ENCODE measurements at places on chromosomes 6 and 20.

DNA sequence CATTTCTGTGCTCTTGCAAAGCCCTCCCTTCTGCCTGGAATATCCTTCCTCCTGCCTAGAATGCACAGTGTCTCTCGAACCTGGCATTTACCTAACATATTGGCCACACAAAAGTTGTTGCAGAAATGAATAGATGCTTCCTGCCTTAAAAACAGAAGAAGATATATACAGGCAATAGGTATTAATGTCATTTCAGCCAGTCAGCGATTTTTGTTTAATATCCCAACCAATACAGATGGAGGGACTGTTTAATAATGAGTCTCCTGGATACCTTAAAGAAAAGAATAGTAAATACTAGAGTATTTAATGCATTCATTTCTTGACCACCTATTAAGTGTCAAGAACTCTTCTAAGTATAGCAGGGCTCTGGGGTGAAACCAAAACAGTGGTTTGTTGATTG, 70.3 kb downstream of the MBOAT1 start:
- no peak for DNase-seq

DNA sequence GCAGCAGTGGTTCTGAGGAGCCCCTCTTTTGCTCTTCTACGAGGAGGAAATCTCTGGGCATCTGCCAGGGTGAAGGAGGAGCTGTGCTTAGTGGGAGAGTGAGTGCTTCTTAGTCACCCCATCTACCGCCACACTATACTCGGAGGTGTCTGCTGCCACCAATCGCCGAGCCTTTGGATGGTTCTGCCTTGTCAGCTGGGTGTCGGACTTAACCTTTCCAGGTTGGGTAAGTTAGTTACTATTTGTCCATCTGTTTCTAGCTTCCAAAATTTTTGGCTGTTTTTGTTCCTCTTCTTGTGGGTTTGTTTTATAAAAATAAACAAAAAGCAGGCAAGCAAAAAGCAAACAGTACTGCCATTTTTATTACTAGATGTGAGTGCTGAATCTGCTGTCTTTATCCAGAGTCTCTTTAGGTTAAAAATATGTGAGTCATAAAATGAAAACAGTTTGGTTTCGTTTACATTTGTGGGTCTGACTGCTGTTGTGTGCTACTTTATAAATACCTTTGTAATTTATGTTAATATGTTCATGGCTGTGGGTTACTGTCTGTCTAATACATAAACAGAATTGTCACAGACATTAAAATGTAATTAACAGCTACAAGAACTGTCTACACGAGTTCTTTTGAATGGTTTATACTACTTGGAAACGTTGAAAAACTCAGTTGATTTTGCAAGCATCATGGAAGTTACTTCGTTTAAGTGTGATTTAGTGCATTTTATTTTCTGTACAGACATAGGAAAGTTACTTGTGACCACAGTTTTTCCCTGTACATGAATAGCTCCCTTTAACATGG, 89.2 kb downstream of the ARID1B start:
- no peak for DNase-seq

DNA sequence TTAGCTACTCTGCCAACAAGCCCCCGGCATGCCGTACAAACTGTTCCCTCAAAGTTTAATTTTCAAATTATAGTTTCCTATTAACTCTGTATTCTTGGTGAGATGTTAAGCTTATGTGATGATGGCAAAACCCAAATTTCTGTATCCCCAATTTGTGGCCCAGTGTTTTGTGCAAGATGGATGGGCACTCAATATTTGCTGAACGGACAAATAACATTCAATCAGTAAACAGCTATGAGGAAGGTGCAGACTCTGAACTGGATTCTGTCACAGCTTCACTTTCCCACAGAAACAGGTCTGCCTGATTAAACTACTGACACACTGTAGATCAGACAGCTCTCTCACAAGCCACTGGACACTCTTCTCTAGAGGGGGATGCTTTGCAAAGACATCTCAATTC, 54.1 kb downstream of the NUDT3 start:
- no peak for DNase-seq

DNA sequence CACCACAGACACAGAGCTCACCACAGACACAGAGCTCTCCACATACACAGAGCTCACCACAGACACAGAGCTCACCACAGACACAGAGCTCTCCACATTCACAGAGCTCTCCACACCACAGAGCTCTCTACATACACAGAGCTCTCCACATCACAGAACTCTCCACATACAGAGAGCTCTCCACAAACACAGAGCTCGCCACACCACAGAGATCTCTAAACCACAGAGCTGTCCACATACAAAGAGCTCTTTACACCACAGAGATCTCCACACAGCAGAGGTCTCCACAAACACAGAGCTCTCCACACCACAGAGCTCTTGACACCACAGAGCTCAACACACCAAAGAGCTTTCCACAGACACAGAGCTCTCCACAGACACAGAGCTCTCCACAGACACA, 55.8 kb downstream of the ERMARD start:
- DNase-seq = no peak

GRCh38 chr20:5859608-5860007, 90.7 kb downstream of the TRMT6 start:
- no peak for DNase-seq

GRCh38 chr6:139586273-139586672, 211.8 kb upstream of the CITED2 start:
- no peak for DNase-seq

DNA sequence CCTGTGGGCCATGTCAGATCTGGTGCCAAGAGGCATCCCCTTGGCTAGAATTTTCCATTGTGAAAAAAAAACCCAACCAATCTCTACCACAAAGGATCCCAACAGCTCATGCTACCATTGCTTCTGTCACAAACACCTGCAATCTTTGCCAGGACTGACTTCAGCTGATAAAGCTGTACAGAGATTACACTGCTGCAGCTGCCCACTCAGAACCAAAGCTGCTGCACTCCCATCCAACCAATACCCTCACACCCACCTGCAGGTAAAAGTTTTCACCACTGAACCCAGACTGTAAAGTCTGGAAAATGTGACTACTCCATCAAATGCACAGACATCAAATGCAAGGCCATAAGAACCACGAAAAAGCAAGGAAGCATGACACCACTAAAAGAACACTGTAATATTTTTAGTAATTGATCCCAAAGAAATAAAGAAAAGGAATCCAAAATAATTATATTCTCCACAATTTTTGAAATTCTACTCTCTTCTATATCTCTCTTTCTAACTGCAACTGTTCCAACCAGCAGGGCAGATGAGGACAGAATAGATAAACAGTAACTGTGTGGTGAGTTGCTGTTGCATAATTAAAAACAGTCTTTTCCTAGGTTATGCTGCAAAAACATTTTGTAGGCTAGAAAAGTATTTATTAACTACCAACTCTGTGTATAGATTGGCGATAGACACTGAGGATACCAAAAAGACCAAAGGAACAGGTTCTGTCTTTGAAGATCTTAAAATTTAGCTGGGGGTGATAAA, 128.0 kb upstream of the MCHR2 start:
- no peak for DNase-seq

- DNase-seq = peak; percentile 63
Measured at GRCh38 chr6:148144917-148145521, 197.6 kb upstream of the SASH1 start.

DNA sequence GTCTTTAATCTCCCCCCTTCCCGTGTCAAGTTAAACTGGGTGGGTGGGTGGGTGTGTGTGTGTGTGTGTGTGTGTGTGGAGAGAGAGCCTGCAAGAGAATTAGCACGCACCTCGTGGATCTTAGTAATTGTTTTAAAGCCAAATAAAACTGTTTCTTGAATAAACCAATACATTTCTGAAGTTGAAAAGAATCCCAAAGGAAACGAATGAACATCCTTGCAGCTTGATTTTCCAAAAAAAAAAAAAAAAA, 381 bp upstream of the BICRAL start:
- DNase-seq = no peak

DNA sequence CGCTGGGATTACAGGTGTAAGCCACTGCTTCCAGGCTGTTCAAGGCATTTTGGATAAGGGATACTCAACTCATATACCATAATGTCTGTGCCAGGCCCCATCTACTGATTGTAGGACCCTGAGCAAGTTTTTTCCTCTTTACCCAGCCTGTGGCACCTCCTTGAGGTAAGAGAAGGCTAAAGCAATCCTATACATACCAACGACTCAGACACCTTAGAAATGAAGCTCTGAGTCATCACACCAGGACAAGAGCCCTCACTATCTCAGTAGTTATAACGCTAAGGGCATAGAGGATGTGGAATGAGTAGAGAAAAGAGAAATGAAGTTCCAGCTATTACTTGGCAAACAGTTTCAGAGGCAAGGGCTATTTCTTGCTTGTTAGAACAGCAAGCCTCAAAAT, 16.9 kb downstream of the NDRG3 start:
- no peak for DNase-seq

DNA sequence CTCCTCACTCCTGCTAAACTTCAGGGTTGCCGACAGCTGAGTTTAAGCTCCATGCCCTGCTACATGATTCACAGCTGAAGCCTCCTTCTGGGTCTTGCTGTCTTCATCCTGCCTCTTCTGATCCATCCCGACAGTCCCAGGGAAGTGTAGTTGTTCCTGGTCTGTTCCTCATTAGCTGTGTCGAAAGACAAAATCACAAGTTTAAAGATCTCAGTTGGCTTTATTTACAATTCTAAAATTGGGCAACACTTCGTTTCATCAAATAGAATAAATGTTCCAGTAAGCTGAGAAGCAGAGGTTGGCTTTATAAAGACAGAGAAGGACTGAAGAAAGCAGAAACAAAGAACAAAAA, 4.1 kb upstream of the SLC2A10 start:
- no peak for DNase-seq

- no peak for DNase-seq
Measured at GRCh38 chr6:159467473-159468041, 225.5 kb downstream of the SOD2 start.

GRCh38 chr6:88480816-88481215, 314.7 kb upstream of the CNR1 start:
- DNase-seq = no peak

- DNase-seq = no peak
Measured at GRCh38 chr20:45404438-45404837, 3.7 kb upstream of the DBNDD2 start.

- no peak for DNase-seq
Measured at GRCh38 chr6:44009425-44010321, 117.6 kb downstream of the MRPL14 start.

- DNase-seq = no peak
Measured at GRCh38 chr6:168527451-168528210, 86.6 kb downstream of the SMOC2 start.

DNA sequence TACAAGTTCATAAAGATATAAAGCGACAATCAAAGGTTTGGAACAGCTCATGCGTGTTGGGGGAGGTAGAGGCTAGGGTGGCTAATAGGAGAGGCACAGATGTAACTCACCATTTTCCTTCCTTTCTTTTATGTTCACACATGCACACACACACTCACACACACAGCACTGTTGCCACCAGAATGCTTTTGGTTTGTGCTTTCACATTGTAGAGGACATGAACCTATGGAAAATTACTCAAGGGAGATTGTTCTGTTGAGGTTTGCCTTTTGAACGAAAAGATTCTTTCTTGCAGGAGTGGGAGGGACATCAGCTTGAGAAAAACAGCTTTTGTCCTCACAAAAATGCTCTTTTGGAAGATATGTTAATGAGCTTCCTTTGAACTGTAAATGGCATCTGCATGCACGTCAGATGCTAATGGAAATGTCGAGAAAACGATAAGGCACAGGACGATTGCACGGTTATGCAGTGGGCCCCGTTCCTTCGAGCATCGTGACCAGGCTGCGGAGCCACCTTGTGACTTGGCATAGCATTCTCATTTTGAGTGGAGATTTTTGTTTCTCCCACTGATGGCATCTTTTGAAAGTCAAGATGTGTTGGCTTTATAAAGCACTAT, 724.1 kb downstream of the KIF16B start:
- DNase-seq = no peak

- no peak for DNase-seq
Measured at GRCh38 chr20:32067234-32067821, 15.3 kb downstream of the HCK start.

DNA sequence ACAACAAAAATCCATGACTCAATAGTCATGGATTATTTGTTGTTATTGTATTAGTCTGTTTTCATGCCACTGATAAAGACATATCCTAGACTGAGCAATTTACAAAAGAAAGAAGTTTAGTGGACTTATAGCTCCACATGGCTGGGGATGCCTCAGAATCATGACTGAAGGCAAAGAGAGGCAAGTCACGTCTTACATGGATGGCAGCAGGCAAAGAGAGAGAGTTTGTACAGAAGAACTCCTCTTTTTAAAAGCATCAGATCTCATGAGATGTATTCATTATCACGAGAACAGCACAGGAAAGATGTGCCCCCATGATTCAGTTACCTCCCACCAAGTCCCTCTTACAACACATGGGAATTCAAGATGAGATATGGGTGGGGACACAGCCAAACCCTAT, 144.3 kb upstream of the PLCB4 start:
- DNase-seq = no peak

- DNase-seq = no peak
Measured at GRCh38 chr20:36741072-36741471, 4.8 kb downstream of the NDRG3 start.

- DNase-seq = no peak
Measured at GRCh38 chr6:150568560-150568959, 31.1 kb upstream of the PLEKHG1 start.

DNA sequence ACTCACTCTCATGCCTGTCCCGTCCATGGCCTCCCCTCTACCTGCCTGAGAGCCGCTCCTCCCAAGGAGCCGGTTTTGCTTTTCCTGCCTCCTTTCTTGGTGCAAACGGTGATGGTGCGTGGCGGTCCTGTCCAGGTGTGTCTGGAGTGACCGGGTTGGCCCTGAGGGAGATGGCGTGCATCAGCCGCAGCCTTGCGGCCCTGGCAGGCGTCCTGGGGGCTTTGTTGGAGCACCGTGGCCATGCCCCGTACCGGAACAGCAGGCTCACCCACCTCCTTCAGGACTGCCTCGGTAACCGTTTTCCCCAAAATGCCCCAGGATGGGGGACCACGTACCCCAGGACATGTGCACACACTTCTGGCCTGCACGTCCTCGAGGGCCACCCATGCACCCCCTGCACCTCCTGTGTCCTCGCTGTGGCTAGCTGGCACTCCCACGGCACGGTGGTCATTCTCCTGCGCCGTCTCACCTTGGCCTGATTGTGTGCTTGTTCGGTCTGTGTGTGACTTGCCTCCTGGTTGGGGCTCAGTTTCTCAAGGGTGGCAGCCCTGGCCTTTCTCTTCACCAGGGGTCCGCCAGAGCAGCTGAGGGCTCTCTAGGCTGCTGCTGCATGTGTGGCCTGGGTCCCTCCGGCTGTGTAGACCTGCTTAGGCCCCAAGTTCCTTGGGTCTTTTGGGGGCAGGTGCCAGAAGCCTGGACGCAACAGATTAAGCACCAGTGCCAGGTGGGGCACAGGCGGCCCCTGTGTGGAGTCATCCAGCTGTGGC, 36.4 kb downstream of the FRMD1 start:
- DNase-seq = no peak

DNA sequence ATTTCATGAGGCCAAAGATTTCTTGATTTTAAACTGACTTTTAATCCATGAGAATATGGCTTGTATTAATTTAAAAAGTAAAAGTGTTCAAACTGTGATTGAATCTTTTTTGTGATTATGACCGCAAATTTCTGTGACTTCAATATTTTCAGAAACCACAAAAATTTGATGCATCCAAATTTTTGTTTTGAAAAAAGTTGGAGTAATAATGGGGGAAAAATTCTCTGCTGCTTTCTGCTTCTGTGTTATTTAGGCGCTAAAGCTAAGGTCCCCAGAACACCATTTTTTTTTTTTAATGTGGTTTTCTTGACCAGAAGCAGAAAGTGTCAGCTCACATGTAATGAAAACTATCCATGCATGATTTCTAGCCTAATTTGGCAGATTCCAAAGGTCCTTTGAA, 65.3 kb downstream of the GRIK2 start:
- DNase-seq = no peak

- DNase-seq = no peak
Measured at GRCh38 chr6:22152841-22153240, 144.0 kb downstream of the PRL start.

- DNase-seq = peak; percentile 12
Measured at GRCh38 chr6:111565326-111566221, 40.1 kb downstream of the TRAF3IP2 start.

Data from stimulated activated CD4-positive, alpha-beta T cell treated with anti-CD3 and anti-CD28 coated beads, Interleukin-4, amount 100 ng/mL, for 4 hours (primary cell).